ENCODE measurements at places on chromosomes 11 and 22.
A peak's percentile ranks its signal among the peaks of the same experiment; 100 is the strongest.

GRCh38 chr22:49036513-49036912 is 791.2 kb downstream of the BRD1 start:
- DNase-seq, result no peak

DNA sequence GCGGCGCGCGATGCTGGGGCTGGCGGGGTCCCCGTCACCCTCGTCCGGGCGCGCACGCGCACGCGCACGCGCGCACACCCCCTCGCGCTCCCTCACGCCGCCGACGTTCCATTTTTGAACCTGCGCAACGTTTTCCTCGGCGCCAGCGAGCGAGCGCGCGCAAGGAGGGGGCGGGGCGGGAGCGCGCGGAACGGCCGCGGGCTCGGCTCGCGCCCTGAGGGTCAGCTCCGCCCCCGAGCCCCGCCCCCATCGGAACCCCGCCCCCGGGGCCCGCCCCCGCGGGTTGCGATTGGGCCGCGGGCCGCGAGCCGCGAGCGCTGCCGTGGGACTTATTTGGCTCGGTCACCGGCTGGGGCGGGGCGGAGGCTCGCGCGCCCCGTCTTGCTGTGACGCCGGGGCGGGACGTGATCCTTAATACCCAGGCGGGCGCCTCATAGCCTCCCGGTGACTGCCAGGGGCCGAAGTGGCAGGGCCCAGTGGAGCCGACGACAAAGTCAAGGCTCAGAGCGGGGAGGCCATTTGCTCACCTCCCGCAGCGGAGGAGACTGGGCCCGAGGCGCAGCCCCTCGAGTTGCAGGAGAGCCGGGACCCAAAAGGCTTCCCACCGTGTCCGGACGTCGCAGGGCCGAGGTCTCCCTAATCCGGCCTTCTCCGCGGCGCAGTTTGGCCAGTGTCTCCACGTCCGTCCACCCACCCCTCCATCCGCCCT is at the start of gene CBX7:
CBX7 (minus strand) TSS at position 170 of the 709 bp plus-strand sequence. CDS start 236 bp downstream, outside the sequence.
- peak; percentile 76 for DNase-seq

GRCh38 chr11:2849994-2850770 is 35.4 kb downstream of the CDKN1C start:
- no peak for DNase-seq

- no peak for DNase-seq
Observed at GRCh38 chr11:27373856-27374602, 11.0 kb upstream of the CCDC34 start.

- no peak for DNase-seq
Observed at GRCh38 chr11:45659031-45659817, 6.2 kb downstream of the CHST1 start.

DNA sequence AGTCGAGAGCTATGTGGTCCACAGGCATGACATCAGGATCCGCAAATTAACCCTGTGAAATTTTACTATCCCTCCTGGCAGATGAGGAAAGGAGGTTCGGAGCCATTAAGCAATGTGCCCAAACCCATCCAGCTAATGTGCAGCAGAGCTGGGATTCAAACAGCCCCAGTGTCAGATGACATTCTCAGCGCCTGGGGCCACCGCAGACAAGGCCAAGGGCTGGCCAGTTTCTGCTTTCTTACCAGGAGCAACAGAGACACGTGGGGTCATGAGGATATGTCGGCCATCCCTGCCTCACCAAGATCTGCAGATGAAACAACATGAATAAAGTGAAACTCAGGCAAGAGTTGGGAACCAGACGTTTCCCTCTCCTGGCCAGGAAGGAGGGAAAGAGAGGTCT is 110.2 kb downstream of the TENM4 start:
- no peak for DNase-seq

- no peak for DNase-seq
Observed at GRCh38 chr22:23403152-23403719, 176.9 kb downstream of the IGLL1 start.

- DNase-seq, result no peak
Observed at GRCh38 chr11:118289401-118289800, 15.1 kb upstream of the CD3E start.

Measured in NCI-H510A (cell line).